CD8-positive, alpha-beta memory T cell (primary cell): ENCODE measurements at places on chromosomes 12 and 14. TPM values are rescaled to one million over a fixed set of nuclear protein-coding genes. Genes with fewer than 3 reads are reported as not detected.

DNA sequence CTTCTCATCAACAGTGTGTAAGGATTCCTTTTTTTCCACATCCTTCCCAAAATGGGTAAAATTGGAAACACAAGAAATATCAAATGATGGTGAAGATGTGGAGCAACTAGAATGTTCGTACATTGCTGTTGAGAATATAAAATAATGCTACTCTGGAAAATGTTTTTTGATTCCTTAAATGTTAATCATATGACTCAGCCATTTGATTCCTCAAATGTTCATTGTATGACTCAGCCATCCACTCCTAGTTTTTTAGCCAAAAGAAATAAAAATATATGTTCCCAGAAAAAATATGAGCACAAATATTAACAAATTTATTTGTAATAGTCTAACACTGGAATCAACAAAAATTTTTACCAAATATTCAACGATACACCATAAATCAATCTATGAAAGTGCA, 1108.6 kb downstream of the LRFN5 start:
- H3K27me3 ChIP-seq: no peaks in the 10 kb centered on the region
- H3K4me3 ChIP-seq: no peak overlapping the region
- H3K4me1 ChIP-seq: no peaks in the 10 kb centered on the region

GRCh38 chr12:100083308-100083707, 59.4 kb downstream of the BLTP3B start:
- H3K4me3 ChIP-seq: no peak overlapping the region
- H3K4me1 ChIP-seq: no peaks in the 10 kb centered on the region
- peaks cover 20% of the 10 kb centered on the region for H3K36me3 ChIP-seq
- no peak overlapping the region for H3K27ac ChIP-seq

DNA sequence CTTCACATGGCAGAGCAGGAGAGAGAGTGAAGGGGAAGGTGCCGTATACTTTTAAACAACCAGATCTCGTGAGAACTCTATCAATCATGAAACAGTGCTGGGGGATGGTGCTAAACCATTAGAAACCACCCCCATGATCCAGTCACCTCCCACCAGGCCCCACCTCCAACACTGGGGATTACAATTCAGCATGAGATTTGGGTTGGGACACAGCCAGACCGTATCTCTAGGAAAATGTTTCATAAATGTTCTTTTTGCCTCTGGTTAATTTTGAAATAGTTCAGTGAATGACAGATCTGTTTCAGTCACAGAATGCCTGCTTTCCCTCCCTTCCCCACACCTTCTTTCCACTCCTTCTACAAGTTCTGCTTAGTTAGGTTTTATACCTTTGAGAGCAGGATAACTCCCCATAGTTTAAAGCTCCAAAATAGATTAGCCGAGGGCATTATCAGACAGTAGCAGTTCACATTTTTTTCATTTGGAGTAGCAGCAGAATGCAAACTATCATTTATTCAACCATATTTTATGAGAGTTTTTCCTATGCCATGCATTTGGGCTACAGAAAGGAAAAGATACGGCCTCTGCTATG, 27.1 kb downstream of the PELI2 start:
- H3K27ac ChIP-seq: no peak overlapping the region
- no peaks in the 10 kb centered on the region for H3K27me3 ChIP-seq
- H3K4me3 ChIP-seq: no peak overlapping the region
- no peaks in the 10 kb centered on the region for H3K36me3 ChIP-seq
- DNase-seq: no peak

DNA sequence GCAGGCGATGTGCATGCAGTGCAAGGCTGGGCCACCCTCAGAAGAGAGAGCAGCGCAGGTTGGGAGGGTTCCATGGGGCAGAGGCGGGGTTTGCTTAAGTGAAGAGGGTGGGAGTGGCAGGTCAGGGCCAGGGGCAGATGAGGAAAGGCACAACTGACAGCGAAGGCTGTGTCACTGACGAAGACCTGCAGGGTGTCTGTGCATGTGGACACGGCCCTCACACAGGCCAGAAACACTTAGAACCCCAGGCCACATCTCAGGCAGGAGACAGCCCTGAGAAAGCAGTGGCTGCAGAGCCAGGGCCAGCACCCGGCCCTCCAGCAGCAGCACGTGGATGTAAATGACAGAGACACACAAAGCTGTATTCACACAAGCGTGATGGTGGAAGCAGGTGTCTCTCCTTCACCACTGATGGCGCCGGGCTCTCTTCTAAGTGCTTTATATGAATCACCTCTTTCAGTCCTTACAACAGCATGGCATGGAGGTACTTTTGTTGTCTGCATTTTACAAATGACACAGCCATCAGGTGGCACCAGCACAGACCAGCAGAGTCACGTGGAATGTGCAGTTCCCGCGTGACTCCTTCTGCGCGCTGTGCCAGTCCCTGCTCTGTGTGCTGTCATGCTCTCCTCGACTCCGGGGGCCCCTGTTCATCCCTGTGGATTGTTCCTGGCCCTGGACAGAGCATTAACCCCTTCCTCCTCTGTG, 54.6 kb downstream of the TSPAN11 start:
- no peak overlapping the region for H3K4me3 ChIP-seq
- H3K36me3 ChIP-seq: no peaks in the 10 kb centered on the region
- no peaks in the 10 kb centered on the region for H3K27me3 ChIP-seq

GRCh38 chr14:43307836-43308235, 1199.2 kb downstream of the FSCB start:
- no peaks in the 10 kb centered on the region for H3K27me3 ChIP-seq
- DNase-seq: no peak
- no peaks in the 10 kb centered on the region for H3K36me3 ChIP-seq

GRCh38 chr12:1607940-1608712, 13.7 kb upstream of the FBXL14 start:
- H3K36me3 ChIP-seq: no peaks in the 10 kb centered on the region
- DNase-seq: no peak
- no peaks in the 10 kb centered on the region for H3K27me3 ChIP-seq
- H3K4me3 ChIP-seq: no peak overlapping the region

DNA sequence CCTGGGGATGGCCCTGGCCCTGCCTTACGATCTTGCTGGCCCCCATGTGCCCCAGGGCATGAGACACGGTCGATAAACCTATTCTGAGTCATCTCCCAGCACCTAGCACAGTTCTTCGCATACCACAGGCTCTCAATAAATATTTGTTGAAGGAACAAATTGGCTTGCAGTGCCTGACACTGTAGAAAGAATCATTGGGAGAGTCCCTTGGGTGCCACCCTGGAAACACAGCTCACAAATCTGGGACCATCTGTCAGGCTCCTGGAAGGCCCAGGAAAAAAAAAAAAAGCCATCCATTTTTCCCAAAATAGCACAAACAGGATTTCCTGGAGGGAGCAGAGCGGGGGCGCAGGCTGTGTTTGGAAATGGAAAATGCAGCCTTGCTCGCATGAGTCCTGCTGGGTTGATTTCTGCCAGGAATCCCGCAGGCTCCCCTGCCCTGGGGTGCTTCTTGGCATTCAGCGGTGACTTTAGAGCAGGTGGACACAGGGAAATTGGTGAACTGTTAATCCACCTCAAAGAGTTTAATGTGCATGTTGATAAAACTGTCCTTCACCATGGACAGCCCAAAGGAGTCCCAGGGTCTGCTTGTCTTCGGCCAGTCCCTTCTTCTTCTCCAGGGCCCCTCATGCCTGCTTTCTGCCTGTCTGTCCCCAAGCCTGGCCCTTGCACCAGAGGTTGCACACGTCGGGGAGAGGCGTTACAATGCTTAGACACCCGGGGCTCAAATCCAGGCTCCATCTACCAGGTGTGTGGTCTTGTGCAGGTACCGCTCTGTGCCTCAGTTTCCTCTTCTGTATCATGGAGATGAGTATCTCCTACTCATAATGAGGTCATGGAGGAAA, 106.1 kb upstream of the RFLNA start:
- no peaks in the 10 kb centered on the region for H3K27me3 ChIP-seq
- H3K4me3 ChIP-seq: no peak overlapping the region
- H3K36me3 ChIP-seq: no peaks in the 10 kb centered on the region
- no peak overlapping the region for H3K27ac ChIP-seq

DNA sequence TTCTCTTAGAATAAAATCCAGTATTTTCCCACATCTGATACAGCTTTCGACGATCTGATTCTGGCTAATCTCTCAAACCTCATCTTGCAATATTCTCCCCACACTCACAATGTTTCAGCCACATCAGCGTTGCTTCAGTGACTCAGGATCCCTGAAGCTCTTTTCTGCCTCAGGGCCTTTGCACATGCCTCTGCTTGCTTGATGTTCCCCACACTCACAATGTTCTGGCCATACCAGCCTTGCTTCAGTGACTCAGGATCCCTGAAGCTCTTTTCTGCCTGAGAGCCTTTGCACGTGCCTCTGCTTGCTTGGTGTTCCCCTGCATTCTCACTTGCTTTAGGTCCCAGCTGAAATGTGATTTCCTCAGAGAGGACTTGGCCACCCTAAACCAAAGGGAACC, 2.6 kb downstream of the C12orf42 start:
- no peak overlapping the region for H3K27ac ChIP-seq
- H3K36me3 ChIP-seq: no peaks in the 10 kb centered on the region
- H3K4me1 ChIP-seq: peaks cover 5% of the 10 kb centered on the region
- H3K4me3 ChIP-seq: no peak overlapping the region

GRCh38 chr12:100672075-100672592, 98.7 kb downstream of the GAS2L3 start:
- no peak for DNase-seq
- no peak overlapping the region for H3K27ac ChIP-seq
- H3K27me3 ChIP-seq: no peaks in the 10 kb centered on the region
- H3K4me1 ChIP-seq: no peaks in the 10 kb centered on the region

- no peaks in the 10 kb centered on the region for H3K36me3 ChIP-seq
- H3K4me1 ChIP-seq: no peaks in the 10 kb centered on the region
- no peak overlapping the region for H3K27ac ChIP-seq
- H3K4me3 ChIP-seq: no peak overlapping the region
- DNase-seq: no peak
- H3K27me3 ChIP-seq: no peaks in the 10 kb centered on the region
Observed at GRCh38 chr12:110111476-110112334, 12.5 kb upstream of the IFT81 start.

DNA sequence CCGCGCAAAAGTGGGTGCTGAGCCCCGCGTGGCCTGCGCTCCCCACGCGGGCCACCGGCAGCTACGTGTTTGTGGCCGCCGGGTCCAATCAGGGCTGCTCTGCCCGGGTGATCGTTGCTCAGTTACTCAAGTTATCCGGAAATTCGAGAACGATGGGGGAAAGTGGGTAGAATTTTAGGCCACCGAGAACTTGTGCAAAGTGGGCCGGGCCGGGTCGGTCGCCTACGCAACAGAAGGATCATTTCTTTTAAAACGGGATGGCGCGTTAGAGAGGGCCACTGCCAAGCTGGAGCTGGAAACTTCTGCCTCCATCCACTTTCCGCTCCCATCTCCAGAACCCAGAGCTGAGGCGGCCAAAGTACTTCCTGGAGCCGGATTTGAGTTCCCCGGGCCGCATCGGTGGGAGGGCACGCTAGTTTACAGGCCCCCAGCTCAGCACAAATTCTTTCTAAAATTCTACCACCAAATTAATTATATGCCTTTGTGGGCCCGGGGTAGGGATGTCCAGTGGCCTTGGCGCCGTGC, 3.5 kb downstream of the RFX4 start:
- no peak overlapping the region for H3K27ac ChIP-seq
- peaks cover 9% of the 10 kb centered on the region for H3K4me1 ChIP-seq
- H3K36me3 ChIP-seq: no peaks in the 10 kb centered on the region
- H3K27me3 ChIP-seq: peaks cover 19% of the 10 kb centered on the region

DNA sequence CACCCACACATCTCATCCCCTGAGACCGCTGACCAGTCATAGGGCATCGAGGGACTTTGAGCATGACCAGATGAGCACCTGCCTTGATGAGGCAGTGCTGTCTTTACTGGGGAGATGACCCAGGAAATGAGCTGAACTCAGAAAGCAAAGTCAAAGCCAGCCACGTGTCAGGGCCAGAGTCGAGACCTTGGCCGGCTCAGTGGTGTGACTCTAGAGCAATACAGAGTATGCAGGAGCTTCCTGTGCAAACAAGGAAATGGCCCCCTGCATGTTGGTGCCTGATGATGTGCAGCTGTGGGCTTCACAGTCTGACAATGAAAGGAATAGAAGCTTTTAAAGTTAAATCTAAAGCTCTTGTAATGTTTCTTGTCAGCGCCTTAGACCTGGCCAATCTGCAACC, 332.9 kb downstream of the PCNX1 start:
- H3K27me3 ChIP-seq: no peaks in the 10 kb centered on the region
- no peak for DNase-seq
- no peak overlapping the region for H3K27ac ChIP-seq

DNA sequence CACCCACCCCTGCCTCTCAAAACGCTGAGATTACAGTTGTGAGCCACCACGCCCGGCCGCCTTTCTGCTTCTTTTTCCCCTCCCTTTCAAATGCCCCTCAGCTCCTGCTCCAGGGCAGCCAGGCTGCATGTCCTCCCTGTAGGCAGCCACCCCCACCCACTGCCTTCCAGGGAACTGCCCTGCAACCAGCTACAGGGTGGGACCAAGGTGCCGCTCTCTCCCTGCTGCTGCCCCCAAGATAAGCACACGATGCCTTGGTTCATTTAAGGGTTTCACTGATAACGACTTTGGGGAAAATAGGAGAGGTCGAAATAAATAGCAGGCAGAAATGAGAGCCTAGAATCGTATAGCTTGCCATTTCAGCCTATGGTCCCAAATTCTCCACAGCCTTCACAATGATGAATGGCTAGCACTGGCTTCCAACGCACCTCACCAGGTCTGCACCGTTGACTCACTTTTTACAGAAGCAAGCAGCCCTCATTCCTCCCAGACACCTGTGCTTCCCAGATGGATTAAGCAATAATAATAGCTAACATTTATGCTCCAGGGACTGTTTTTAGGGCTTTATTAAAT, 40.7 kb downstream of the ATG14 start:
- no peaks in the 10 kb centered on the region for H3K27me3 ChIP-seq
- no peak for DNase-seq
- peaks cover 22% of the 10 kb centered on the region for H3K4me1 ChIP-seq
- no peaks in the 10 kb centered on the region for H3K36me3 ChIP-seq

GRCh38 chr12:107080299-107080698, 13.1 kb downstream of the CRY1 start:
- no peak overlapping the region for H3K4me3 ChIP-seq
- H3K36me3 ChIP-seq: no peaks in the 10 kb centered on the region
- H3K4me1 ChIP-seq: no peaks in the 10 kb centered on the region
- no peak for DNase-seq

DNA sequence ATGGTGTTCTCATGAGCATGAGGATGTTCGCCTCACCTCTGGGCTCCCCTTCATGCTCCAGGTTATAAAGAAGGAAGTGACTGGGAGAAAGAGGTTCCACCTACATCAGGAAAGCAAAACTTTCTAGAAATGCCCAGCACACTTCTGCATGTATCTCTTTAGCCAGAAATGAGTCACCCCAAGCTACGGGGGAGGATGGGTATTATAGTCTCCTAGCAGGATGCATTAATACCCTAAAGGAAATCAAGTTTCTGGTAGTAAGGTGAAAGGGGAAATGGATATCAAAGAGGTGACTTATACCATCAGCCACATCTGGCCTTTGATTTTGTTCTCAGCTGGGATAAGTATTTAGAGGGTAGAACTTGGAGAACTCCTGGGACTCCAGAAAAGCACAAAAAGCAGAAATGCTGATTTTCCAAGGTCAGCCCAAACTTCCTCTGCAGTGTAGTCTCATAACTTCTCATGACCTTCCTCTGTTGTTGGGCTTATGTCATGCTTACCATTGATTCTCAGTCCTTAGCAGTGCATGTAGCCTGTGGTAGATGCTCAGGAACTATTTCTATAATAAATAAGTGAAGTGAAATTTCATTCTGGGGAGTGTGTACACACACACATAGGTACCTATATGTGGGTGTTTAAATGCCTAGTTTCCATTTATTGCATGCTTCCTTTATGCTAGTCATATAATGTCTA, 209.4 kb upstream of the CRY1 start:
- no peak overlapping the region for H3K27ac ChIP-seq
- no peak for DNase-seq
- no peak overlapping the region for H3K4me3 ChIP-seq
- no peaks in the 10 kb centered on the region for H3K36me3 ChIP-seq

Gene HELB
- 13.8 TPM for total RNA-seq

Gene KRT83
- total RNA-seq: not detected

Gene CFL2
- 8.4 TPM for total RNA-seq

Gene NRIP2
- not detected for total RNA-seq

Gene CORO1C
- total RNA-seq: 45.8 TPM

Gene KLRC1
- 12.9 TPM for total RNA-seq
